ENCODE measurements at places on chromosomes 1 and 21.
A peak's percentile ranks its signal among the peaks of the same experiment; 100 is the strongest.

- no peak for DNase-seq
These were observed 4.2 kb upstream of the PLXNA2 start for GRCh38 chr1:208248307-208248801.

- no peak for DNase-seq
These were observed 637.2 kb downstream of the SMYD3 start for GRCh38 chr1:245869847-245870246.

GRCh38 chr1:31272369-31272768 lies 24.2 kb downstream of the SNRNP40 start:
- no peak for DNase-seq

- no peak for DNase-seq
These were observed 36.5 kb downstream of the MCOLN2 start for GRCh38 chr1:84960371-84960770.

DNA sequence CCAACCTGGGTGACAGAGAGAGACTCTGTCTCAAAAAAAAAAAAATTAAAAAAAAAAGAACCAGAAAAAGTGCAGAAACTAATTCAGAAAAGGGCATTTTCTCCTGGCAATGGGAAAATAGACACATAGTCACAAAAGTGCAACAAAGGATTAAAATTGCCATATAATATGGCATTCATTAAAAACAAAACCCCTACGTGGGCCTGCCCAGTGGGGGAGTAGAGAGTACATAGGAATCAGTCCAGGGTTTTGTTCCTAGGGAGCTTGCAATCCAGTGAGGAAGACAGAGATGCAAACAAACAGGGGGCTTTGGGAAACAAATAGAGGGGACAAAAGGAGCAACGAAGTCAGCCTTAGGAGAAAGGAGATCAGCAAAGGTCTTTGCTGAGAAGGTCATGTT lies 4.5 kb upstream of the TRABD2B start:
- DNase-seq, result no peak

DNA sequence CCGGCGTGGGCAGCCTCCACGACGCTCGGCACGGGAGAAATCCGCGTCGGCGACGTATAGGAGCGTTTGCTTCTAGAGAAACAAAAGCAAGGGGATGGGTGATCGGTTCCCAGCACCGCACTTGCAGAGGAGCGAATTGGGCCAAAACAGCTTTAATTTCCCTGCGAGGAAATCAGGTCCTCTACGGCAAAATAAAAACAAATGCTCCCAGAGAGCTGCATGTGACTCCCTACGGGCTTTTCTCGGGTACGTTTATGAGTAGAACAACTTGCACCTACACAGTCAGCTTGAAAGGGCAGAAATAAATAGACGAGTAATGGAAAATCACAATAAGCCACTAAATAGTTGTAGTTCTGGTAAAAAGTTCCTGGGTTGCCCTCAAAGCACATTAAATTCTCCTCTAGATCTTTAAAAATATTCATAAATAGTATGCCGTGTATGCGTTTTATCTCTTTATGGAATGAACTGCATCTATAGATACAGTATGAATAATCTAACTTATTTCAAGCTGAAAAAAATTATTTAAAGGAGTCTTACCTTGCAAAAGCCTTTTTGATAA lies 1.2 kb downstream of the NHLH2 start:
- no peak for DNase-seq

DNA sequence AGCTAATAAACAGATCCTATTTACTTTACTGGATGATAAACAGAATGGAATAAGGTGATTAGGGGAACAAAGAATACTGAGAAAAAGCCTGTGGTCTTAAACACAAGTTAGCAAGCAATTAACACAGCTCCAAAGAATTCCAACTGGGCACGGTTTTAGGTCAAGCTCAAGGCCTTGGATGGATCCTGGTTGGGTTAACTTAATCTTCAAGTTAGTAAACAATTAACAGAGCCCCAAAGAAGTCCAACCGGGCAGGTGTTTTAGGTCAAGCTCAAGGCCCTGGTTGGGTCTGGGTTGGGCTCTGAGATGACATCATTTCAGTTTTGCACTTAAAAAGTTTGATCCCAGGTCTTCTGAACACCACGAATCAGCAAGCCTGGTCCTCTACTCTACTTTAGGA lies 1086.3 kb upstream of the TMPRSS15 start:
- DNase-seq, result no peak

- DNase-seq, result no peak
These were observed 60.9 kb downstream of the S100B start for GRCh38 chr21:46544003-46544402.

- no peak for DNase-seq
These were observed 18.0 kb downstream of the OMA1 start for GRCh38 chr1:58528518-58528917.

DNA sequence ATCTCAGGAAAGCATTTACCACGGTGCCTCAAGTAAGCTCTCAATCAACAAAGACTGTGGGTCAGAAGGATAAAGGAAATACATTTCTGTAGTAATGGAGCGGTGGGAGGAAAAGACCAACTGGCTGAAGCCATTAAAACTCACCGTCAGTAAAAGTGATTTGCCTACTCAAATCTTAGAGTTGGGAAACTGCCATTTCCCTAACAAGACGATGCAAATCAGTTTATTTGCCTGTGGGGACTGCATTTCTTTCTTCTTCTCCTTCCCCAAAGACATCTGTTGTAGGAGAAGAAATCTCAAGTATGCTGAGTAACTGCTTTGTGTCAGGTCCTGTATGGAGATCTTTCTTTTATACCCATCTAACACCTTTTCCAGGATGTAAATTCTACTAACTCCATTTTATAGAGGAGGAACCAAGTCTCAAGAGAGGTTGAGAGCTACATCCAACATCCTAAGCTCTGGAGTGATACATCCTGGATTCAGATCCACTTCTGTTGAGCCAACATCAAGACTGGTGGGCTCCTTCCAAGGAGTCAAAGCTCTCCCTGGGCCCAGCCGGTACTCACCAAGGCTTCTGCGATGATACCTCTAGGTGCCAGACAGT lies 219.3 kb upstream of the FGGY start:
- DNase-seq, result no peak

- no peak for DNase-seq
These were observed 2.0 kb upstream of the FAM131C start for GRCh38 chr1:16075337-16076030.

DNA sequence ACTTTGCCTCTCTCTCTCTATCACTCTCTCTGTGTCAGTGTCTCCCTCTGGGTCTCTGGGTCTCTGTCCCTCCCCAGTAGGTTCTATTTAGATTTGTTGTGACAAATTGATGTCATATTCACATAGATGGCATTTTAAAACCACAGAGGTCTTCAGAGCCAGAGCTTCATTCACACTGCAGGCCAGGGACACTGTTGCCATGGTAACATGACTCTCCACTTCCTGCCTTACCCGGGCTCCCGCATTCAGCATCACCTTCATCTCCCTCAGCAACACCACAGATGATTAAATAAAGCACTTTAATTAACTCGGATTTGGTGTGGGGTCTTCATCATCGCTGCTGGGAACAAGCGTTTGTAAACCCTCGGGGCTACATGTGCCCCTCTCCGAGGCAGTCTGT lies 132.6 kb downstream of the ETS2 start:
- DNase-seq, result no peak

- DNase-seq, result no peak
These were observed 38.4 kb downstream of the NOS1AP start for GRCh38 chr1:162107911-162108310.

GRCh38 chr1:109299558-109300343 lies 7.1 kb downstream of the MYBPHL start:
- DNase-seq, result no peak

GRCh38 chr1:226973898-226974543 lies 33.9 kb downstream of the COQ8A start:
- DNase-seq, result no peak

GRCh38 chr1:55617288-55617982 lies 402.3 kb upstream of the USP24 start:
- DNase-seq, result no peak

GRCh38 chr1:210415846-210416448 lies 87.2 kb downstream of the HHAT start:
- no peak for DNase-seq

- peak; percentile 14 for DNase-seq
These were observed 180.0 kb downstream of the RASAL2 start for GRCh38 chr1:178273707-178274410.

GRCh38 chr1:47867438-47868347 lies 129.5 kb downstream of the TRABD2B start:
- no peak for DNase-seq

DNA sequence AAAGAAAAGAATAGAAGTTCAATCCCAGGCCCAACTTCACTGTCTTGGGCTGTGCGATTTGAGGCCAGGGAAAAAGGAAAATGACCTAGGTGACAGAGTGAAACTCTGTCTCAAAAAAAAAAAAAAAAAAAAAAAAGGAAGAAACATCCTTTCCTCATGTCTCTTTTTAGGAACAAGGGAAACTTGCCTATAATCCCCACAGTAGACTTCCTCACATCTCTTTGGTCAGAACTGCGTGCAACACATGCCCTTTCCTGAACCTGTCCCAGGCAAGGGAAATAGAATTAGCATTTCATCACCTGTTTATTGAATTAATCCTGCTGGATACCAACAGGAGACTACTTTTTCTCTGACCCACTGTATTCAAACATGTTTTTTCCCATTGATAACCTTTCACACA lies 2.3 kb downstream of the DCST1 start:
- no peak for DNase-seq

DNA sequence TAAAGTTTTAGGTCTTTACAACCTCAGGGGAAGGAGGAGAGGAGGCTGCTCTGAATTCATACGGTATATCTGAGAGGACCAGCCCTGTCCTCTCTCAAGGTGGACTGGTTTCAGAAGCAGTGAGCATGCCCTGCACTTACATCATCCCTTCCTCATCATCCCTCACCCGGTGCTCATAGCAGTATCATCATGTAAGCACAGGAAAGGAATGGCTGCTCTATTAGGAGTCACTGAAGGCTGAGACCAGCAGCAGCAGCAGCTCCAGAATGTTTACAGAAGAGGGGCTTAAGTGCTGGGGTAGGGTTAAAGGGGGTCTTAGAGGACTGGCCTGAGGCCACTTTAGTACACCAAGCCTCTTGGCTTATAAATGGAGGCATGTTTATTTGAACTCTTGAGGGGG lies 185.9 kb downstream of the AK5 start:
- no peak for DNase-seq

DNA sequence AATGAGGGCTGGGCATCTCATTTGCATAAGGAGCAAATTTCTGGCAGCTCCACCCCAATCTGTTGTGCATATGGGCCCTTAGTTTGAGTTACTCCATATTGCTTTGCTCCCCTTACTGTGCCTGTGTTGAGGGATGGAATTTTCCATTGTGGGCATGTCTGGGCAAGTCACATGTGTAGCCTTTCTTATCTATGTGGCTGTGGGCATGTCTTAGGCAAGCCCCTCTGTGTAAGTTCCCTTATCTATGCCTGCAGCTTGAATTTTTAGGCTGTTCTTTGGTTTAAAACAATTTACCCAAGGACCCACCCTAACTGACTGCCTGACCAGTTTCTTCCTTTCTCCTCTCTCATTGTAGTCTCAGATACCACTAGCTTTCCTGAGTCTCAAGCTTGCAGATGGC lies 405.7 kb upstream of the NCAM2 start:
- DNase-seq, result no peak

DNA sequence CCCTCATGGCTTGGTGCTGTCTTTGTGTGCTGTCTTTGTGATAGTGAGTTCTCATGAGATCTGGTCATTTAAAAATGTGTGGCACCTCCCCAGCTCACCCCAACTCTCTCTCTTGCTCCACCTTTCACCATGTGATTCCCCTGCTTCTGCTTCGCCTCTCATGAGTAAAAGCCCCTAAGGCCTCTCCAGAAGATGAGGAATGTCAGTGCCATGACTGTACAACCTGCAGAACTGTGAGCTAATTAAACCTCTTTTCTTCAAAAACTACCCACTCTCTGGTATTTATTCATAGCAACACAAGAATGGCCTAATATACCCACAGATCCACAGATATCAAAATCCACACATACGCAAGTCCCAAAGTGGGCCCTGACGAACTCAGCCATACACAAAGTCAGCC lies 88.9 kb upstream of the PPP2R5A start:
- no peak for DNase-seq

- DNase-seq, result no peak
These were observed 5.8 kb upstream of the MPZL1 start for GRCh38 chr1:167716000-167716271.

DNA sequence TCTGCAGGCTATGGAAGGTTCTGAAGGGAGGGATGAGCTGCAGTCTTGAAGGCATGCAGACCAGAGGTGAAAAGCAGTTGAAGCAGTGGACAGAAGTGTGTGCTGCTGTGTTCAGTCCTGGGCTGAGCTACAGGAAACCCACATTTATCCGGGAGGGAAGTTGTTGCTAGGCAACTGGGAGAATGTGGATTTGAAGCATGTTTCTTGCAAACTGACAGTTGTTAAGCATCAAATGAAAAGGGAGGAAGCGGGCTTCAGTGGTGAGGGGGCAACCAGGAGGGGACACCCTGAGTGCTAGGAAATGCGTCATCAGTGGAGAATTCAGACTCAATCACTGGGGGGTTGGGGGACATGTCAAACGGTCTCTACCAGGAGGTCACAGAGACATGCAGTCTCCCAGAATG lies 28.7 kb downstream of the ABCA4 start:
- no peak for DNase-seq

DNA sequence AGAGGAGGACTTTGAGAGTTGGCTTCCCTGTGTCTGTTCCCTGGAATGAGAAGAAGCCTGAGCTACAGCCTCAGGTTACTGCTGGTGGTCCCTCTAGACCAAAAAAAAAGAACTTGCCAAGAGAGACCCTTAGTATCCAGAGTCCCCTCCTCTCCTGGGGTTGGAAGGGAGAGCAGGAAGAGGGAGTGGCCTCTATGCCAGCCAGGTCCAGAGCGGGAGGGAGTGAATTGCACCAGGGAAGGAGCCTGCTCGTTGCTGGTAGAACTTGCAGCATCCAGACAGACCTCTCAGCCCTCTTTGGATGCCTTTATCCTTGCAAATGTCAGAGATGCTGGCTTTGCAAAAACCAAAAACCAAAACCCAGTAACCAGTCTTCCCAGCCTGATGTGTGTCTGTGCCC lies 491.3 kb upstream of the VAMP3 start:
- DNase-seq, result no peak

DNA sequence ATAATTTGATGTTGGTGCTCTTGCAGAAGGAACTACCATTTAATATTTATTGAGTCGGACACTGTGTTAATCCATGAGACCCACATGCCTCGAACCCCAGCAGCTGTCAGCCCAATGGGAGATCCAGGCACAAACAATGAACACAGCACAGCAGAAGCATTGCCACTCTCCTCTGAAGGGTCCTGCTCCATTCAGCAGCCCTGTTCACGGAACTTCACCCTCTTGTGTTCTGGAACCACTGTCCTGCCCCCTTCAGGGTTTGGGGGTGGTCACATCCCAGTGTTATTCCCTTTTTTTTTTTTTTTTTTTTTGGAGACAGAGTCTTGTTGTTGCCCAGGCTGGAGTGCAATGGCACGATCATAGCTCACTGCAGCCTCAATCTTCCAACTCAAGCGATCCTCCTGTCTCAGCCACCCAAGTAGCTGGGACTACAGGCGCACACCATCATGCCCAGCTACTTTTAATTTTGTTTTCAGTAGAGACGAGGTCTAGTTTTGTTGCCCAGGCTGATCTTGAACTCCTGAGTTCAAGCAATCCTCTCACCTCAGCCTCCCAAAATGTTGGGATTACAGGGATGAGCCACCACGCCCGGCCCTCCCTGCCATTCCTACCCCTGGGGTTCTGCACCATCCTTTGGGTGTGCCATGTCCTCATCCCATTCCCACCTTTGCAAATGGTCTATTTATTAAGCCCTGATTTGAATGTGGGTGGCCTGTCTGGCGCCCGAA lies 70.2 kb downstream of the EVA1C start:
- no peak for DNase-seq
